M059J (cell line): ENCODE measurements at places on chromosomes 13 and 19.
A peak's percentile ranks its signal among the peaks of the same experiment; 100 is the strongest.

DNA sequence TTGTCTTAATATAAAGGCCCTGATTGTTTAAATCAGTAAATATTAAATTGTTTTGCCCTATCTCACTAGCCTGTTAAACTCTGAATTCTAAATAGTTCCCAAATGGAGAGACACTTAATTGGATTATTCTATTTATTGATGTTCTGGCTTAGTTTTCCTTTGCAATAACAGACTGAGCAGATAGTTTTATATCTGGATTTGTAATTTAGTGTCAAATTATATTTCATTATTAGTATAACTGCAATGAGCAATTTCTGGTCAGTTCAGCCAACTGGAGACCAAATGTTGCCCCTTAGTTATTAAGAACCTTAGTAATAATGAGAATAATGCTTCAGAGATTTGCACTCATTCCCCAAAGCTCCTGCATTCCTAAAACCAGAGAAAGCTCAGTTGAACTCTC, 10.1 kb downstream of the FAM124A start:
- no peak for DNase-seq

GRCh38 chr19:32869966-32870573, 503 bp upstream of the SLC7A9 start:
- no peak for DNase-seq

GRCh38 chr19:36423925-36424324, 5.5 kb upstream of the ZFP82 start:
- no peak for DNase-seq

GRCh38 chr19:15779756-15780476, 7.5 kb upstream of the OR10H5 start:
- DNase-seq: peak; percentile 93

GRCh38 chr19:10318807-10319682, 3.2 kb upstream of the FDX2 start:
- DNase-seq: no peak

DNA sequence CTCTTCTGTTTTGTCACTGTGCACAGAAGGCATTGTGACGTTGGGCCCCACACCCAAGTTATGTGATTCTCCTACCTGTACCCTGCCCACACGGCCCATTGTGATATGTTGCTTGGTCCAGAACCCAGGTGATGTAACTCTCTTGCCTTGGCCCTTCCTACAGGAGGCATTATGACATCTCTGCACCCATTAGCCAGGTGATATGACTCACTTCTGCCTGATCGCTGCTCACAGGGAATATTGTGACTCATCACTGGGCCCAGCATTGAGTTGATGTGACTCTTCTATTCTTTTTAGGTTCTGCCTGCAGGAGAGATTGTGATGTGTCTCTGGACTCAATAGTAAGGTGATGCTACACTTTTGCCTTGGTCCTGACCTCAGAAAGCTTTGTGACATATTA, 65.4 kb upstream of the ZNF91 start:
- DNase-seq: peak; percentile 62

DNA sequence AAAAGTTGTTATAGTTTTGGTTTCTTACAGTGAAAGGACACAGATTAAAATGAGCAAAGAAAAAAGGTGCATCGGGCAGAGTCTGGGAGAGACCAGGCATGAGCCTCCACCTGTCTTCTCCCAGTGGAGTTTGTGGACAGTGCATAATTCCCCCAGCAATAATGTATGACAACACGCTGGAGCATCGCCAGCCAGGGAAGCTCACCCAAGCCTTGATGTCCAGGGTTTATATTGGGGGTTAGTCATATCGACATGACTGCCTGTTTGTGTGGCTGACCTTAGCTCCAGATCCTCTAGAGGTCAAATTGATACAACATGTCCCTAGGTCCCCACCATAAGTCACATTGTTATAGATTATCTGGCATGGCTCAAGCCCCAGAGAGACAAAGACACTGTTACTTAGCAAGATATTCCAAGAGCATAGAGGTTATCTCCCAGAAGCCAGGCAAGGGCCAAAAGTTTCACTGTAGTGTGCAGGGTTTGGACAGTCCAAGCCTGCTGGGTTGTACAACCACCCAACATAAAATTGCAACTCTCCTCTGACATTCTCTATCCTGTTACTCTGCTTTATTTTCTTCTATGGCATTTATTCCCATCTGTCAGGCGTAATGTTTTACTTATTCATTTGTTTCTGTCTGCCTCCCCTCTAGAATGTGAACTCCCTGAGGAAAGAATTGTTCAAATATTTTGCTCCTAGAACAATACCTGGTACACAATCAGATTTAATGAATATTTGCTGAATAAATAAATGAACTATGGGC, 5.6 kb upstream of the KLK13 start:
- no peak for DNase-seq
